Heart right ventricle (tissue), 16 donors: ENCODE measurements at places on chromosomes 2 and 18. TPM values are rescaled to one million over a fixed set of nuclear protein-coding genes. Genes with fewer than 3 reads are reported as not detected.

Gene PTGR3
- 10.0 TPM for polyA plus RNA-seq

Gene OR6B3
- not detected for polyA plus RNA-seq

Gene SCN3A
- 2.5 TPM for polyA plus RNA-seq

Gene GPR39
- 0.04 TPM for polyA plus RNA-seq

DNA sequence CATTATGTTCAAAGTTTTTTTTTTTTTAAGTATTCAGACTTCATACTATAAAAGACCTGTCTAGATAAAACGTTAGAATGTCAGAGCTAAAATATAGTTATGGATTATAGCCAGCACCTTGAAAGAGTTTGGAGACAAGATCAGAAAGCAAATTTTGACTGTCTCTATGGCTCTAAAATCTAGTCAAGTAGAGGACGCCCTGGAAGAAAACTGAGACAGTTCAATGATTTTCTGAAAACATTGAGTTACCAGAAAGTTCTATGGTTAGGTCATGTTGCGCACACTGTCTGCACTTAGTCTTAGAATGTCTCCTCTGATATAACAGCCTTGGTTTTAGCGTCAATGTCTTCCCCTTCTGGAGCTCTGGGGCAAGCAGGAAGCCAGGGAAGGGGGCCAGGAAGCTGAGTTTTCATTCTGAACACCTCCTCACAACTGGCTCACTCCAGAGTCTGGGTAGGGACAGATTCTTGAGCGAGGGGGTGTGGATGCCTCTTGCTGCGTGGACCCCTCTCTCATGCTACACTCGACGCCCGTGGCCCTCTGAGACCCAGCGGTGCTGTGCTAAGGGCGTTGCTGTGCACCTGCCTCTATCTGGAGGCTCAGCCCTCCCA, 99.5 kb downstream of the RNF144A start:
- DNase-seq = no peak

DNA sequence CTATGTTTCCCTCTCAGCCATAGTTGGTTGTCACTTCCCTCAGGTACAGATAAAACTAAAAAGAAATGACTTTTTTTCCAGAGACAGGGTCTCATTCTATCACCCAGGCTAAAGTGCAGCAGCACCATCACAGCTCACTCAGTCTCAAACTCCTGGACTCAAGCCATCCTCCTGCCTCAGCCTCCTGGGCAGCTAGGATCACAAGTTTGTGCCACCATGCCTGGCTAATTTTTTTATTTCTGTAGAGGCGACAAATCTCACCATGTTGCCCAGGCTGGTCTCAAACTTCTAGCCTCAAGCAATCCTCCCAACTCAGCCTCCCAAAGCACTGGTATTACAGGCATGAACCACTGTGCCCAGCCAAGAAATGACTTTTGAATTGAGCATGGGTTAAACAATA, 8.2 kb downstream of the ROCK2 start:
- no peak for DNase-seq

- DNase-seq = no peak
These were observed 219.1 kb downstream of the ALK start for GRCh38 chr2:29702276-29702675.

DNA sequence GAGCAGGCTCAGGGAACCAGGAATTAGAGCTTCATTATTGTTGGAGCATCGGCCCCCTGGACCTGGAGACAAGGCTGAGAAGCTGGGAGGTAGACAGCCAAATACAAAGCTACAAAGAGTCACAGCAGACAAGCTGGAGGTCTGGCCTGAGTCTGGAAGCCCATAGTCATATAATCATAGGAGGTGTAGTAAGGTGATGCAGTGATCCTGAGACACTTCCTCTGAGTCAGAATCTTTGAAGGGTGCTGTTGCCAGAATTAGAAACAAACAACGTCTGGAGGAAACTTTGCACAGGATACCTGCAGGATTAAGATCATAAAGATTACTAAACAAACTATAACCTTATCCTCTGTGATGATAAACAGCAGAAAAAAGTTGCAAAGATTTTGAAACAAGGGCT, 213.8 kb downstream of the DSC3 start:
- DNase-seq = no peak

DNA sequence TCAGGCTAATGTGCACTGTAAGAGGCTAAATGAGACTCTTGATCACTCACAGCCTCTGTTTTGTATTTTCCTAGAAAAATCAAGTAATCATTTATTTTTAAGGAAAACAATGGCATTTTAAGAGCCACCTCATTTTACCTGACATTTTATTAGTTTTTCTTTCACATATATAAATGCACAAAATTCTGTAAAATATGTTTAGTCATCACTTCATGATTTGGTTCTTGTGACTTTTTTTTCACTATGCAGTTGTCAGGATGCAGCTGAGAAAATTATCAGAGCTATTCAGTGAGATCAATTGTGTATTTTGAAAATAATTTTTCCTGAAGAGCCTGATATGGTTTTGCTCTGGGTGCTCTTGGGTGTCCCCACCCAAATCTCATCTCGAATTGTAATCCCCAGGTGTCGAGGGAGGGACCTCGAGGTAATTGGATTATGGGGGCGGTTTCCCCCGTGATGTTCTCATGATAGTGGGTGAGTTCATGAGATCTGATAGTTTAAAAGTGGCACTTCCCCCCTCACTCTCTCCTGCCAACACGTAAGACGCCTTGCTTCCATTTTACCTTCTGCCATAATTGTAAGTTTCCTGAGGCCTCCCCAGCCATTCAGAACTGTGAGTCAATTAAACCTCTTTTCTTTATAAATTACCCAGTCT, 16.1 kb upstream of the ANXA4 start:
- DNase-seq = no peak
